Effector memory CD4-positive, alpha-beta T cell (primary cell): ENCODE measurements at places on chromosomes 6 and 20.

DNA sequence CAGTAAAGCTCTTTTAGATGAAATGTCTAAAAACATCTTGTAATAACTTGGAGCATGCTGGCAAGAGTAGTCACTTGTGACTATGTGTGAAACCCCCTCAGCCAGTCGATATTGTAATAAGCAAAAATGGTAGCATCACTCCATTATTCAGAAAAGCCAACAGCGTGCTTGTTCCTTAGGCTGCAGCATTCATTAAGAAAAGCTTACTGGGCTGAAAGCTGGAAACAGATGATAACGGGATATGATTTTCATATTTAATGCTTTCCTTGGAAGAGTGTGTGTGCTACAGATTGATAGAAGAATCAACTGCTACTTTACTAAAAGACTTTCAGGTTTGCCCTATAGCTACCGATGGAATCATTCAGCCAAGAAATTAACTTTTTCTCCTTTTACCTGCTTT is 20.3 kb downstream of the KIZ start:
- H3K27me3 ChIP-seq, result no peaks in the 10 kb centered on the region
- no peaks in the 10 kb centered on the region for H3K36me3 ChIP-seq
- H3K27ac ChIP-seq, result no peak overlapping the region
- no peak for DNase-seq
- no peaks in the 10 kb centered on the region for H3K4me1 ChIP-seq

GRCh38 chr6:41049955-41050354 is 3.0 kb upstream of the APOBEC2 start:
- DNase-seq, result no peak
- H3K36me3 ChIP-seq, result no peaks in the 10 kb centered on the region
- no peak overlapping the region for H3K27ac ChIP-seq
- H3K27me3 ChIP-seq, result no peaks in the 10 kb centered on the region
- H3K4me1 ChIP-seq, result peaks cover 7% of the 10 kb centered on the region

GRCh38 chr6:6074190-6074589 is 67.5 kb upstream of the NRN1 start:
- no peak for DNase-seq
- peaks cover 10% of the 10 kb centered on the region for H3K27me3 ChIP-seq
- no peaks in the 10 kb centered on the region for H3K36me3 ChIP-seq

DNA sequence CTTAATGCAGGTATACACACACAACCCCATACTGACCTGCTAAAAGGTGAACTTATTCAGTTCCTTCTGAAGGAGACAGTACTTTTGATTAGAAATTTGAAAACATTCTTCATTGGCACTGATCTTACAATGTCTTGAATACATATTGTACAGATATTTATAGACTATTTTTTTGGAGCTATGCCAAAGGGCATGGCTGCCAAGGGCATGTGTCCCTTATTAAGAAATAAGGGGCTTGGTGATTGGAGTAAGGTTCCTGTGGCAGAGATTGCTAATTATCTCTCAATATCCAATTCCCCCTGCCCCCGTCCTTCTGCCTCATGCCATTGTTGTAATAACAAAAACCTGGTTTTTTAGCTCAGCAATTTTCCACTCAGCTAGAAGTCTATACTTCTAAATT is 355.9 kb downstream of the FARS2 start:
- no peaks in the 10 kb centered on the region for H3K36me3 ChIP-seq
- H3K27me3 ChIP-seq, result no peaks in the 10 kb centered on the region
- H3K27ac ChIP-seq, result no peak overlapping the region
- DNase-seq, result no peak
- H3K4me3 ChIP-seq, result no peak overlapping the region

- H3K27ac ChIP-seq, result peak overlapping the region; percentile 86
- peaks cover 13% of the 10 kb centered on the region for H3K4me1 ChIP-seq
- peak overlapping the region; percentile 74 for H3K4me3 ChIP-seq
- no peaks in the 10 kb centered on the region for H3K27me3 ChIP-seq
- DNase-seq, result no peak
- H3K36me3 ChIP-seq, result no peaks in the 10 kb centered on the region
Observed at GRCh38 chr6:90294008-90294511, 2.6 kb downstream of the BACH2 start.
